Immature natural killer cell (primary cell): ENCODE measurements at places on chromosomes 3 and 15.
A peak's percentile ranks its signal among the peaks of the same experiment; 100 is the strongest.

- DNase-seq = peak; percentile 56
These were observed 10.6 kb upstream of the LEO1 start for GRCh38 chr15:51982013-51982769.

DNA sequence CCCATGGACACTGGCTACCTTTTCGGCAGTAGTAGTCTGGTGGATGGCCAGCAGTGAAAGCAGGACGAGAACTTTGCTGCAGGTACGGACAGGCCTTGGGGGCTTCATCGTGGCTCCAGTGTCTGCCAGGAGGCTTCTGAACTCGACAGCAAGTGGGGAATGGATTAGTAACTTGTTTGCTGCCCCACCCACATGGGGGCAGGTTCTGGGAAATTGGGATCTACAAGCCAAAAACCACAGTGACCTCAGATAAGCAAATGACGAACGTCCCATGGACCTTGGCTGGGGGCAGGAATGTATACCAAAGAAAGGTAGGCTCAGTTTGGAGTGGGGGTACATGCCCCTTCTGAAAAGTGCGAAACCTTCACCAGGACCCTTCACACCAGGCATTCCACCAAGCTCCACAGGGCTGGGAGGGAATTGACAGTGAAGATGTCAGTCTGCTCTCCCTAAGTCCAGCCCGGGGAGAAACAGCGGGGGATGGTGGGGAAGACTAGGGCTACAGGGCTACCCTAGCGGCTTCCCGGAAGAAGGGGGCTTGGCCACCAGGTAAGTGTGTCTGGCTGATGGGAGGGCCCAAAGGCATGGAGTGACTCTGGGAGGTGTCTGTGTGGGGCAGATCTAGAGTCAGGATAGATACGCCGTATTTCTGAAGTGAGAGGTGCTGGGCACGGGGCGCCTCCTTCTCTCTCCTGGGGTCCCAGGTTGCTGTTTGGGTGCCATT lies at the start of gene ITIH4:
ITIH4 (minus strand) TSS at position 138 of the 724 bp plus-strand sequence; CDS start at position 108, 30 bp downstream.
- DNase-seq = no peak

- DNase-seq = no peak
These were observed 18.9 kb downstream of the SRGAP3 start for GRCh38 chr3:9230596-9230995.

DNA sequence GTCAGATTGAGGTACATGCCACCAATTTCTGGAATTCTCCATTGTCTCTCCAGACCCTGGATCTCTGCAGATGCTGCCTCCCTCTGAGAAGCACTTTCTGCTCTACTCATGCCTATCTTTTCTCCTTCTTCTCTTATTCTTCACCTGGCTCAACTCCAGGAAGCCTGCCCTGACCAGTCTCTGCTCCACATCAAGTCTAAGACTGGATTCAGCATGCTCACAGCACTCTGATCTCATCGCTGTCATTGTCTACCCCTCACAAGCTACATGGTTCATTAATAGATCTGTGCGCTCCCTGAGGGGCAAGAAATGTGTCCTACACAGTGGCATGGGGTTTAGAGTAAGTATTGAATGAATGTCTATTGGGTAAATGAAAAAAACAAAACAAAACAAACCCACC lies 38.7 kb downstream of the CCR4 start:
- DNase-seq = no peak

GRCh38 chr3:161740421-161740820 lies 243.8 kb downstream of the OTOL1 start:
- no peak for DNase-seq

- DNase-seq = no peak
These were observed 529.9 kb upstream of the ROBO1 start for GRCh38 chr3:80297720-80298119.

GRCh38 chr3:38805765-38806386 lies 10.1 kb downstream of the SCN10A start:
- peak; percentile 11 for DNase-seq

- DNase-seq = no peak
These were observed 63.1 kb downstream of the B3GALNT1 start for GRCh38 chr3:161042023-161042501.

DNA sequence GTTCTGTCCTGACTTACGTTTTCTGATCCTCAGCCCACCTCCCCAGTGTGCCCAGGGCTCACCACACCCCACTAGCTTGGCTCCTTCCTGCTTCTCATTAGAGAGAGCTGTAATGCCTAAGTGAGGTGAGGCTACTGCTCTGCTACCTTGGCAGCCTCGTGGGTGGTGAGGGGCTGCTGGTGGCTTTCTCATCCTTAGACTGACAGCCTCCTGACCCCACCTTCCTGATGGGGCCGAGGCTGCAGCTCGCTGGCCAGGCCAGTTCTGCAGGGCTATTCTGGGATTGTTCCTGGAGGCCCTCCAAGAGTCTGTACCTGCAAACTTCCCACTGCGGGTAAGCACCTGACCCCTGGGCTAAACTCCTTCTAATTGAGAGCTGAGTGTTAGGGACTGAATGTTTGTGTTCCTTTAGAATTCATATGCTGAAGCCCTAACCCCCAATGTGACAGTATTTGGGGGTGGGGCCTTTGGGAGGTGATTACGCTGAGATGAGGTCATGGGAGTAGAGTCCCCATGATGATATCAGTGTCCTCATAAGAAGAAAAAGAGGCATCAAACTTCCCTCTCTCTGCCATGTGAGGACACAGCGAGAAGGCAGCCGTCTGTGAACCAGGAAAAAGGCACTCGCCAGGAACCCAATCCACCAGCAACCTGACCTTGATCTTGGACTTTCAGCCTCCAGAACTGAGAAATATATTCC lies 38.1 kb upstream of the IQSEC1 start:
- no peak for DNase-seq

GRCh38 chr3:16514755-16515353 lies 1.4 kb upstream of the RFTN1 start:
- no peak for DNase-seq

GRCh38 chr3:102394517-102394916 lies 40.3 kb upstream of the ZPLD1 start:
- no peak for DNase-seq

- no peak for DNase-seq
These were observed 480.5 kb downstream of the CNTN4 start for GRCh38 chr3:2579206-2579605.

DNA sequence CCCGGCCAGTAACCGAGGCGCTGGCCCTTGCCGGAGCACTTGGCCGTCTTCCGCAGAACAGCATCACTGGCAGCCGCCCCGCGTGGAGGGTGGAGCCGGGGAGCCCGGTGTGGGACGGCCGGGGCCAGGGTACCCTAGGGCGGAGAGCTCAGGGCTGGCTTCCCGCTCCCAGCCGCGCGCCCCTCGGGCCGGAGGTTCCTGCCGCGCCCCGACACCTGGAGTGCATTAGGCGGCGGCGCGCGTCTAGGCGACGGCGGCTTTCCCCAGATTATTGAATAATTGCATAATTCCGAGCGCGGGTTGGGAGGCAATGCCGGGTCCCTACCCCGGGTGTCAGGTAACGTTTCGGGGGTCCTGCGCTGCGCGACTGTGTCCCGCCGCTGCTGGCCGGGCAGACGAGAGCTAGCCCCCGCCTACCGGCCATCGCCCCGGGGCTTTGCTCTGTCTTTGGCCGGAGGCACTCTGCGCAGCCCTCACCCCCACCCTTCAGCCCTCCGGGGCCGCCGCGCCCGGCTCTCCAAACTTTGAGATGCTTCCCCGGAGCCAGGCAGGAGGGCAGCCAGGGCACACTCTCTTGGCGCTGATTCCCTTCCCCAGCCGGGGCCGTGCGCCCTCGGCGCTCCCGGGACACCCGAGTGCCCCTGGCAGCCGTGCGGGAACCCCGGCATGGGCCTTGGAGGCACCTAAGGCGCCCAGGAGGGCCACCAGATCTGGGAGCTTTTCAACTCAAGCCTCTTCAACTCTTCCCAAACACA lies 749 bp downstream of the ITGA11 start:
- no peak for DNase-seq

GRCh38 chr3:31921837-31922236 lies 59.2 kb downstream of the OSBPL10 start:
- no peak for DNase-seq

DNA sequence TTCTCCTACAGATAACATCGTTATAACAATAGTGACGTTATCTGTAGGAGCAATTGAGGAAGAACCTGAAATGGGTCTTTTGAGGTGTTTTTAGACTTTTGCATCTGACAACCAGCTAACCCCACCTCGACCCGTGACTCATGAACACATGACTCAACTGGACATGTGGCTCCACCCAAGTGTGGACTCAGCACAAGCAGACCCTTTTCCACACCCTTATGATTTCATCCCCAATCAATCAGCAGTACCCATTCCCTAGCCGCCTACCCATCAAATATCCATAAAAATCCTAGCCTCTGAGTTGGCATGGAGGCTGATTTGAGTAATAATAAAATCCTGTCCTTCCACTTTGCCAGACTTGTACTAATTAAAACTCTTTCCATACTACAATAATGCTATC lies 255.4 kb downstream of the ARPP21 start:
- DNase-seq = no peak

- no peak for DNase-seq
These were observed 233.4 kb downstream of the SQOR start for GRCh38 chr15:45868109-45868691.

DNA sequence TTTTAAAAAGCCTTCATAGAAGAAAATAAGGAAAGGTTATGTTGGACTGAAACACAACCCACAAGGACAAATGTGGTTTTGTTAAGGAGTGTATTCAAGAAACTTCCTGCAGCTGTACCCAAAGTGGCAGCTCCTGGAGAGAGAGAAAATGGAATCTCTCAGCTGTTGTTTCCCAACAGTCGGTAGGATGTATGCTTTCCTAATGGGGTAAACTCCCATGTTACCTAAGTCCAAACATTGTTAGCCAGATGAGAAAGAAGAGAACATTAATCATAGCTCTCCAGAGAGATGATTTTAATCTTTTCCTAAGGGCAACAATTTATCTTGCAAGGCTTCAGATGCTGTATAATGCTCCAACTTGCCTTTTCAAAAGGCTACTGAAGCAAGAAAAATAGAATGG lies 22.6 kb upstream of the TEX9 start:
- DNase-seq = no peak

DNA sequence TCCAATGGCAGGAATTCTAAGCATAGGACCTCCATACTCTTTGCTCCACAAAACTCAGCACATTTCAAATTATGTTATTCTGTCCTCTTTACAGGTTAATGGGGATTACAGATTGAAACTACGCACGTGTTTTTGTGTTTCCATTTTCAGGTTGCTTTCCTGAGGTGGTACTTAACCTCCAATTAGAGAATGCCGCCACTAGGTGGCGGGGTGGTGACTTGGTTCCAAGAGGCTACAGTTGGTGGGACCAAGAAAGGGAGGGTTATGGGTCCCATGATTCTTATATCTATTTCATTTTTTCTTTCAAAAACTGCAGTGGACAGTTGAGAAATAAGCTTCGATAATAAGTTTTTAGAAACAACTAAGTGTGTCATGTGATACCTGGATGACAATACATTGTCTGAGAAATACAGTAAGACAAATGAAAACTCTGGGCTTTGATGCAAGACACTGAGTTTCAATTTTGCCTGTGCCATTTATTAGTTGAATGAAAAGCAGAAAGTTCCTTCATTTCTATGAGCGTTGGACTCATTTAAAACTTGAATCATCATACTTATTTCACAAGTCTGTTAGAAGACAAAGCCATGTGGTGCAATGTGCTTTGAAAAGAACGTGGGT lies 539.0 kb downstream of the FGF12 start:
- DNase-seq = no peak

DNA sequence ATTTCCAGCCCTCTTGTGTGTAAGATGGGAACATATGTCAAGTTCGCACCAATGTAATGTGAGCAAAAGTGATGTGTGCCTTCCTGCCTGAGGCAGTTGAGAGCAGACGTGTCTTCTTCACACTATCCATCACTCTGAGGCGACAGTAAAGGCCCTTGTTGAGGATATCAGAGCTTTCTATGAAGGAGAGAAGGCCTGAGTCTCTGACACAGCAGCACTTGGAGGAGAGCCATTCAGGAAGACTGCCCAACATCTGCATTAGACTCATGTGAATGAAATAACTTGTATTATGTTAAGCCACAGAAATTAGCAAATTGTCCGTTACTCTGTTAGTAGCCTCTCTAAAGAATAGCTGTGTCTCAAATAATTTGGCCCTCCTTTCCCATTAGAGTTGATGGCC lies 108.8 kb upstream of the CCDC54 start:
- DNase-seq = no peak
